T-helper 1 cell (primary cell): ENCODE measurements at places on chromosomes 5 and 9.

- DNase-seq, result no peak
Observed at GRCh38 chr5:131914472-131914871, 31.0 kb downstream of the MEIKIN start.

- DNase-seq, result no peak
Observed at GRCh38 chr5:82348784-82349425, 70.8 kb upstream of the RPS23 start.

DNA sequence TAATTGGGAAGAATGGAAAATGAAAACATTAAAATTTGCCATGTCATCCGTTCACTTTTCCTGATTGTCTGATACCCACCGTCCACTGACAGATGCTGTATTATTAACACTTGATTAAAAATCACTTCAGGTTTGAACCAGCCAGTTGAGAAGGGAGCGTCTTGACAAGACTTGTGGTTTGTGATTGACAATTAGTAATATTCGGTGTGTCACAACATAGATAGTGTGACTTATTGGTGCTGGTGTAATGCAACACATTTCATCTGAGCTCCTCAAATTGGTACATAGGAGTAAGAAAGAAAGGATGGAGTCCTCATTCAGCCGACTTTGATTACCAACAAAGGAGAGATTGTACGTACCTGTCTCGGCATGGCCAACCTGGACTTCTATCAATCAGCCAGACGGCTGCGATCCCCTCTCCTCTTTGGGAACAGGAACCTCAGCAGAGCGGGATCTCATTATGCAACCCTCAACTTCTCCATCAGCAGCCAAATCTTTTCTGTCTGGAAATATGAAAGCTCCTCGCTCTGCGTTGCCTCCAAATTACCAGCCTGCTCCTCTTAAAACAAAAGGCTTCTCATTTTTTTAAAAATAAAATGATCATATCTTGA lies 211.7 kb upstream of the MVB12B start:
- no peak for DNase-seq

GRCh38 chr5:96781031-96781971 lies 26.4 kb downstream of the ERAP1 start:
- DNase-seq, result no peak

GRCh38 chr5:74319076-74319475 lies 321.5 kb downstream of the ENC1 start:
- no peak for DNase-seq
